Stimulated activated CD4-positive, alpha-beta T cell treated with anti-CD3 and anti-CD28 coated beads, Interleukin-1b, Interleukin-23, amount 100 ng/mL, for 1 hour (primary cell): ENCODE measurements at places on chromosomes 3 and 15.

DNA sequence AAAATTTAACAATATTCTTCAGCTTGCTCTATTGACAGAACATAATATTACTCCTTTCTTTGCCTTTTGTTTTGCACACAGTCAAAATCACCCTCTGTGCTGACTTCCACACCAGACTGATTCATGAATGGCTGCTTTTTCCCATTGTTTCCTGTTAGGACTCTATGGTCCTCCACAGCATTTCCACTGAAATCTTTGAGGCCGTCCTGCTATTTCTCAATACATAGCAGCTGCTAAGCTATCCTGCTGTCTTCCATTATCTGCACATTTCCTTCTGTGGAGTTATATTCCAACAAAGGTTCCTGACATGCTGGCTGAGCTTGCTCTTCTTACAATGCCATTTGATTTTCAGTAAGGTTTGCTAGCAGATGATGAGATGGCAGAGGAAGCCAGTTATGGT lies 153.3 kb downstream of the EPHA3 start:
- DNase-seq = no peak

DNA sequence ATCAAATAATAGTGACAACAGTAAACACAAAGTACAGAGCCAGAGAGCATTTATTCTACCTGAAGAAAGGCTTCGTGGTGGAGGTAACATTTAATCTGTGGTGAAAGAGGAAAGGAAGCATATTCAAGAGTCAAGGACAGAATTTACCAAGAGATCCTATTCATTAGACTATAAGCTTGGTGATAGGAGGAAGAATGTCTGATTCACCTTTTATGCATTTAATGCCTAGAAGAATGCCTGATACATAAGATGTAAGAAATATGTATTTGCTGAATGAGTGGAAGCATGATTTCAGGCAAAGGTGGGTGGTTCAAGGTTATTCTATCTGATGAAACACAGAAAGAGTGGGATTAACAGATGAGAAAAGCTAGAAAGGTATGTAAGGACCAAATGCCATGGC lies 119.8 kb downstream of the SERPINI1 start:
- no peak for DNase-seq

DNA sequence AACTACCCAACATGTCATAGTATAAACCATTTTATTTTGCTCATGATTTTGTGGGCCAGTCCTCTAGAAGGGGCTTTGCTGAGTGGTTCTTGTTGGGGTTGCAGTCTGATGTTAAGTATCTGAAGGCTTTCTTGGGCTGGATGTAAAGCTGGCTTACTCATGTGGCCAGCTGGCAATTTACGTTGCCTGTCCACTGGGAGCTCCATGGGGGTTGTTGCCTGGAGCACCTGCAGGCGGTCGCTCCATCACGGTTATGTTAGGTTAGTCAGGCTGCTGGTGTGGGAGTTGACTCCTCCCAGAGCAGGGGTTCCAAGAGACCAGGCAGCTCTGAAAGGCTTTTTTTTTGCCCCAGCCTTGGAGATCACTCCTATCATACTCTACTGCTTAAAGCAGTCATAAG lies 98.1 kb downstream of the NR1D2 start:
- DNase-seq = no peak

- DNase-seq = no peak
These were observed 137.0 kb upstream of the AGBL1 start for GRCh38 chr15:85942632-85943031.

DNA sequence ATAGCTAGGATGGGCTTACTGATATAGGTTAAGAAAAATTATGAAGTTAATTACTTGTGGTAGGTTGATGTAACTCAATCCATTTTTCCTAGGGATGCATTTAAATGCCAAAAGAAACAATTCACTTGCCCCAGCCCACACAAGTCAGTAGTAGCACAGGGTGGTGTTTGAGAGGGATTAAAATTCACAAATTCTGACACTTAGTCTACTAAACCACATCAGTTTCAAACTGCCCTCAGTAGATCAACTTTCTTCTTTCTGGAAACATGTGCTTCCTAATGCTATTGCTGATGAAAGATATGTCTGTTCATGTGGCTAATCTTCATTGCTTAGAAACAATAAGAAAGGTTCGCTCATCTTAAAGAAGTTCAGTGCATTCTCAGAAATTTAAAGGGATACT lies 160.6 kb downstream of the EPHA3 start:
- DNase-seq = no peak

DNA sequence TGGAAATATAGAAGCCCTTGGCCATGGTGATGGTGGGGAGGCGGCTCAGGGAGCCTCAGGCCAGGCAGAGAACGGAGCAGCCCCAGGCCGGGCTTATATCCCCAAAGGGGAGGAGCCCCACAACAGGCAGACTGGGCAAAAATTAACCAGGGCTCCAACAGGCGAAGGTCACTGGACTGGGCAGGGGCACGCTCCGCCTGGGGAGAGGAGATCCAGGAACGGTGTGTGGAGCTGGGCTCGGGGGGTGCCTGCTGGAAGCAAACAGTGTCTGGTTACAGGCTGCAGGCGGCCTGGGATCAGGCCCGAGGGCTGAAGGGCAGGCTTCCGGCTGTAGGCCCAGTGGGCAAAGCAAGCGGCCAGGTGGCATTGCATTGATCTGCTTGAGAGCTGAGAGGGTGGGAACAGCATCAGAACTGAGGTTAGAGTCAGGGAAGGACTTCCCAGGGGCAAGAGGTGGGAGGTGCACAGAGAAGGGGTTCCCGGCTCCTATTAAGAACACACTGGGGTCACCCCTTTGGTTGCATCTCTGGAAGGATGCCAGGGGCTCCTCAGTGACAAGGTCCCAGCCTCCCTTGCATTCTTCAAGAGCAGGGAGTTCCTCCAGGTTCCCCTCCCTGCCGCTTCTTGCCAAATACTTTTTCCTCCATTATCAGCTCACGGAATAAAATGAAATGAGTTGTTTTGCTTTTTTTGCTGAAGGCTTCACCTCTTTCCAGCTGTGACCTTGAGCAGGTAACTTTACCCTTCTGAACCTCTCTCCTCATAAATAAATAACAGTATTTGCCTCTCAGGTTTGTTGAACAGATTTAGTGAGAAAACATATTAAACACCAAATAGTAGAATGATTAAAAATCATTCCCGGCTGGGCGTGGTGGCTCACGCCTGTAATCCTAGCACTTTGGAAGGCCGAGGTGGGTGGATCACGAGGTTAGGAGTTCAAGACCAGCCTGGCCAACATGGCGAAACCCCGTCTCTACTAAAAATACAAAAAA lies 7.8 kb downstream of the ANPEP start:
- DNase-seq = no peak

GRCh38 chr3:184328516-184328915 lies 8.9 kb upstream of the FAM131A start:
- DNase-seq = no peak

DNA sequence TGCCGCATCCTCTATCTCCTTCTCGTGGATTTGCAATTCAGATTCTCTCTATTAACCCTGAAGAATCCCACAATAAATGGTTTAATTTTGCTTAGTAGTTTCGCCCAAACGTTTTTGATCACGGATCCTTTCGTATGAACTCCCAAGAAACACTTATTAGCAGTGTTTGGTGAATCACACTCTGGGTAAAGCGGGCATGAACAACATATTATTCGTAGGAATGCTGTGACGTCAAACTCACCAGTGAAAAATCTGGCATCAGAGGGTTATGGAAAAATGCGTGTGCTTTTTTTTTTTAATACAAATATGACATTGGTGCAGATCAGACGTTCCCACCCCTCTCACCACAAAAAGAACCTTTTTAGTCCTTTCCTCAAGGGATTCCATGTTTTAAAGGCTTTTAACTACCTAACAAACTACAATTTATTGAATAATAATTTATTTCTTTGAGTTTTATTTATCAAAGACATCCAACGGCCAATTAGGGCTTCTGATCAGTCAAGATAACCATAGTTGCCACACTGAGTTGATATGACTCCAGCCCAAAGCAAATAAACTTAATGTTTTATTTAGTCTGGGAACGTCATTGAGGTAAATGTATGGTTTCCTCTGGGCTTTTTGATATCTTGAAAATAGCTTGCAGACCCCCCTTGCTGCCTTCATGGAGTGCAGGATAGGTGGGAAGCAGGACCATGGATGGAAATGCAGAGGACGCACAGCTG lies 45.5 kb upstream of the CGNL1 start:
- DNase-seq = no peak
